Spleen (tissue), 13 donors: ENCODE measurements at places on chromosomes 13 and 19. TPM values are rescaled to one million over a fixed set of nuclear protein-coding genes. Genes with fewer than 3 reads are reported as not detected.

- peak; percentile 96 for DNase-seq
Measured at GRCh38 chr19:52171321-52172169, at the start of gene ZNF836. TSS of gene ZNF836 (minus strand) at chr19:52171621. CDS start at chr19:52168072, 3,549 bp downstream.

- DNase-seq, result no peak
Measured at GRCh38 chr13:39406688-39407087, 196.3 kb downstream of the LHFPL6 start.

GRCh38 chr13:87942205-87942604 lies 271.0 kb downstream of the SLITRK5 start:
- no peak for DNase-seq

GRCh38 chr13:36297366-36298338 lies at the start of gene CCDC169:
TSS of gene CCDC169 (minus strand) at chr13:36297814. CDS start at chr13:36297719, 95 bp downstream.
- peak; percentile 90 for DNase-seq

- DNase-seq, result no peak
Measured at GRCh38 chr13:58907347-58907746, 1256.4 kb downstream of the DIAPH3 start.

- DNase-seq, result no peak
Measured at GRCh38 chr13:27975564-27976361, 6.6 kb upstream of the CDX2 start.

- DNase-seq, result no peak
Measured at GRCh38 chr19:46480415-46480814, 9.1 kb upstream of the PNMA8A start.

DNA sequence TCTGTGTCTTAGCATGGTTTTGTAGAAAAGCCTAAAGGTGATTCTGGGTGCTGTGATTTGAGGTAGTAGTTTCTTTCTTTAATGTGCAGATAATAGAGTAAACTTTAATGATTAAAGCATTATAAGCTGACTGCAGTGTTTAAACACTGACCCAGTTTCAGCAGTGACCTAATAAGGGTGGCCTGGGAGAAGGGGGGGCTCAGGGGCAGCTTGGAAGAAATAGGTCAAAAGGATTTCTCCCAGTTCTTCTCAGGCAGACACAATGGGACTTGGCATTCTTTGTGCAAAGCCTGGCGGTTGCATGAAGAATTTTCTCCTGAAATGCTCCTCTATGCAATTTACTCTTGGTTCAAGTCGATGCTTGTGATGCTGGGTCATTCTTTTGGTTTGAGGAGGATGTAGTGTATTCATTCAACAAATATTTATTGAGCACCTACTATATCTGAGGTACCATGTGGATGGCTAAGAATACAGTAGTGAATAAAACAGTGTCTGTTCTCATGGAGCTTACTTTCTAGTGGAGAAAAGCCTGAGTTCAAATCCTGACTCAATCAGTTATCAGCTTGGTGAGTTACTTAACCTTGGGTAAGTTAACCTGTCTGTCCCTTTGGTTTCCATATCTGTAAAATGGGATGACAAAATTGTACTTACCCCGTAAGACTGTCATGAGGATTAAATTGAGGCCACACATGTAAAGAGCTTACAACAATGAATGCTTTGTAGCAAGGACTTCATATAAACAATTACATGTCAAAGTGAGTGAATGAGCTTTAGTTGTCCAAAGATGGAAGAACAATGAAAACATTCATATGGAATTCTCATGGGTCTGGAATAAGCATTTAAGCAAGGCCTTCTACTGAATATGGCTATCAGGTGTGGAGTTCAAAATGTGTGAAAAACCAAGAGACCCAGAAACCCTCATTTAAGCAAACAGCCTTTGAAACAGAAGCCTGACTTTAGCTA lies 210.2 kb downstream of the KCNRG start:
- DNase-seq, result no peak

DNA sequence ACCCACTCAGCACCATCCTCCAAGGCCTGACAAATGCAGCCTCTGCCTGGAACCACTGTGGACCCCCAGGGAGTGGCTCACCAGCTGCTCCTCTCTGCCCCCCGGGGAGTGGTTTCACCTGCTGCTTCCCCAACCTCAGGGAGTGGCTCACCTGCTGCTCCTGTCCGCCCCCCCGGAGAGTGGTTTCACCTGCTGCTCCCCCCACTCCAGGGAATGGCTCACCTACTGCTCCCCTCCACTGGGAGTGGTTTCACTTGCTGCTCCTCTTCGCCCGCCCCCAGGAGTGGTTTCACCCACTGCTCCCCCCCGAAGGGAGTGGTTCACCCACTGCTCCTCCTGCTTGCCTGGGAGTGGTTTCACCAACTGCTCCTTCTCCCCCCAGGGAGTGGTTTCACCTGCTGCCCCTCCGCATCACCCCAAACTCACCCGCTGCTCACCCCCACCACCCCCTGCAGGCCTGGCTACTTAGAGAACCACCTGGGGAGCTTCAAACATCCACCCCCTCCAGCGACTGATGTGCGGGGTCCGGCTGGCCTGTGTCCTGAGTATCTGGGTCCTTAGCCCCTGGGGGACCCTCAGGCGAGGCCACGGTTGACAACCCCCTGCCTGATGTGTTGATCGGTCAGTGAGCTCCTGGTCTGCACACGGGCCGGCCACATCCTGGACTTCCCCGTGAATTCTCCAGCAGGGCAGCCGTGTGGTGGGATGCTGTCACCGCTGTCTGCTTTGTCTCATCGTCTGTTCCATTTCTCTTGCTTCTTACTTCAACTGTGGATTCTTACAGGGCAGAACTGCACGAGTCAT lies 14.6 kb upstream of the TMEM255B start:
- peak; percentile 52 for DNase-seq

DNA sequence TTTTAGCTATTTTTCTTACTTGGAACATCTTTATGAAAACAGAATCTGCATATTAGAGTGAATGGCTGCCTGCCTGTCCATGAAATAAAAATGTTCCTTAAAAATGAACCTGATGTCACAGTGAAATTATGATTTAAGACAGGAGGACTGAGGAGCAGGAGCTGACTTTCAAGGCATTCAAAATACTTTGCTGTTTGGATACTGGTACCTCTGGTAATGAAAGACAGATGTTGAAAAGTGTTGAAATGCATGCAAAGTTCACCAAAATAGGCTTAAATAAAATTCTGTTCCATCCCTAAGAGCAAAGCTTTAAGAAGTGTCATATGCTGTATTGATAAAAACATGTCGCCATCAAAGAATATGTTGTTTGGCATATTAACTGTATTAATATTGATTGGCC lies 1.7 kb downstream of the ARHGEF7 start:
- no peak for DNase-seq

GRCh38 chr13:97142452-97142851 lies 79.7 kb upstream of the MBNL2 start:
- DNase-seq, result no peak

- DNase-seq, result peak; percentile 93
Measured at GRCh38 chr19:46614114-46614722, 10.7 kb downstream of the PTGIR start.

DNA sequence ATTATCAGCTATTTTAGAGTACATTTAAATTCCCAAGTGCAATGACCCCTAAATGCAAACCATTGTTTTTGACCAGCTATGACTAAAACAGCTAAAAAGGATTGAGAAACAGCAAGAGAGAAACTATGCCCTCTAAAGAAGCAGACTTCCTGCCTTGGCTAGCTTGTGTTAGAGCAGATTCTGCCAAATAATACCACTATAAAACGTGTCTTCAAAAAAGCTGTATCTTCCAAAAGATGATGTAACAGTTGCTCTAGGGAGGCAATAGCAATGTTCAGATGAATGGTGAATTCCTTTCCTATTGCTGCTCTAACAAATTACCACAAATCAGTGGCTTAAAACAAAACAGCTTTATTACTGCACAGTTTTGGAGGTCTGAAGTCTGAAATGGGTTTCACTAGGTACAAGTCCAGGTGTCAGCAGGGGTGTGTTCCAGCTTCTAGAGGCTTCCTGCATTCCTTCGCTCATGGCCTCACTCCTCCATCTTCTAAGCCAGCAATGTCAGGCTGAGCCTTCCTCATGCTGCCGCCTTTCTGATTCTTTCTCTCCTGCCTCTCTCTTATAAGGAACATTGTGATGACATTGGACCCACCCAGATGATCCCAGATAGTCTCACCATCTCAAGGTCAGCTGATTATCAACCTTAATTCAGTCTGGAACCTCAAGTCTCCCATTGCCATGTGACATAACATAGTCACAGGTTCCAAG lies 84.5 kb downstream of the LRRC63 start:
- no peak for DNase-seq

DNA sequence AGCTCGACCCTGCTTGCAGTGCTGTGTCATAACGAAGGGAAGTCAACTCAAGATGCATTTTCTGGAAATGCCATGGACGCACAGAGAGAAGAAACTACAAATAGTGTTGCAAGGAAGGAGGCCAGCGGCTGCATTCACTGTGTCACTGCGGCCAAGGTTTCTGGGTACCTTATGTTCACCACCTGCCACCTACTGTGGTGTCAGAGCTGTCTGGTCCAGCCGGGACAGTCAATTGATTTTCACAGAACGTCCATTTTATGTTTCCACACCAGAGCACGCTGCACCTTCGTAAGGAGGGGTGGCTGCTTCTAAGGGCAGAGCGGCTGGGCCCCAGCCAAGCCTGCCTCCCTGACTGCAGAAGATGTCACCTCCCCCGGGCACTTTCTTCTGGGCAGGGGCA lies 17.7 kb downstream of the TSHZ3 start:
- DNase-seq, result no peak

GRCh38 chr13:30718661-30719524 lies 16.4 kb upstream of the ALOX5AP start:
- DNase-seq, result no peak

DNA sequence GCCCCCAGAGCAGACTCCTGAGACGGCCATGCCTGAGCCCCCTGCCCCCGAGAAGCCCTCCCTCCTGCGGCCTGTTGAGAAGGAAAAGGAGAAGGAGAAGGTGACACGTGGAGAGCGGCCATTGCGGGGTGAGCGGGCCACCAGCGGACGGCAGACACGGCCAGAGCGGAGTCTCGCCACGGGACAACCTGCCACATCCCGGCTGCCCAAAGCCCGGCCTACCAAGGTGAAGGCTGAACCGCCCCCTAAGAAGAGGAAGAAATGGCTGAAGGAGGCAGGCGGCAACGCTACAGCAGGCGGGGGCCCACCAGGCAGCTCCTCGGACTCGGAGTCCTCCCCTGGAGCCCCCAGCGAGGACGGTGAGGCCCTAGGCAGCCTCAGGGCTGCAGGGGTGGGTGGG lies 24.1 kb downstream of the RRAS start:
- DNase-seq, result no peak

DNA sequence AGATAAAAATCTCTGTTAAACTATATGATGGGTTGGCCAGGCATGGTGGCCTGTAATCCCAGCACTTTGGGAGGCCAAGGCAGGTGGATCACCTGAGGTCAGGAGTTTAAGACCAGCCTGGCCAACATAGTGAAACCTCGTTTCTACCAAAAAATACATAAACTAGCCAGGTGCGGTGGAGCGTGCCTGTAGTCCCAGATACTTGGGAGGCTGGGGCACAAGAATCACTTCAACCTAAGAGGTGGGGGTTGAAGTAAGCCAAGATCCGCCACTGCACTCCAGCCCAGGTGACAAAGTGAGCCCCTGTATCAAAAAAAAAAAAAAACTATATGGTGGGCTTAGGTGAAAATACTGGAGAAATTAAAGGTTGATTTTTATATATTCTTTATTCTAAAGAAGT lies 11.3 kb downstream of the TBC1D4 start:
- no peak for DNase-seq

GRCh38 chr19:38869836-38870607 lies 8.1 kb downstream of the RINL start:
- DNase-seq, result peak; percentile 99

DNA sequence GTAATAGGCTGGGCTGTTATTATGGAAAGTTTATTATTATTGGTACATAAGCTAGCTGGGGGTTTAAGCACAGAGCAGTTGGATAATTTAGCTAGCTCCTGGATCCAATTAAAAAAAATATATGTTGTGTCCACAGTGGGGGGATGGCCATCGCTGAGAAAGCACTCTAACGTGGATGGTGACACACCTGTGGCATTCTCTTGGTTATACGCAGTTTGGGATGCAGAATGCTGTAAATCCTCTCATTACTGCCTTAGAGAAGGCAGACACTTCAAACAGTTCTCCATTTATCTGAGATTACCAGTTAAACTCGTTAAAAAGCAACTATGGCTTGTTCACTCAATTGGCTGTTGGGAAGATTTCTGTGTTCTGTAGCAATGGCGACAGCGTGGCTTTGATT lies 2.4 kb upstream of the ZNF536 start:
- DNase-seq, result no peak

DNA sequence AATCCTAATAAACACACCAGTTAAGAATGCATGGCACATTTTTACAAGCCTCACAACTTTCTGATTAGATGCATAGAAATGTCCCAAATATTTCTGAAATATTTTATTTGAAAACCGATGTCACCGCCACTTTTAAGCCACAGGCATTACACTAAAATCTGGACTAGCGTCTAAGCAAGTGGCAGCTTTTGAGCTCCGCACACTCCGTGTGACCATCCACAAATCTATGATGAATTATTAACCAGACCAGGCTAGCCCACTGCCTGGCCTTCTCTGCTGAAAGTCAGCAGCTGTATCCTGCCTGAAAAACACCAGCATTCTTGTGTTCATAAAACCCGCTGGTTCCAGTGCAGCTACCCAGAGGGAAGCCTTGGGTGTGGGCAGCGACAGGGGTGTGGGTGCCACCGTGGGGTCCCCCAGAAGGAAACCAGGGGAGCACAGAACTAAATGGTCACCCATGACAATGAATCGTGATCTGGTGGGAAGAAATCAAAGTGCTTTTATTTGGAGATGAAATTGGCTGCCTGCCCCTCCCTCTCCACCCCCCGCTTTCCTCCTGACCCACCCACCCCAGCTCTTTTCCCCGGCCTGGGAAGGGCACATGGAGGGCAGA lies 13.8 kb downstream of the RASA3 start:
- peak; percentile 56 for DNase-seq

GRCh38 chr13:98992355-98992754 lies 14.5 kb upstream of the DOCK9 start:
- DNase-seq, result no peak

- DNase-seq, result no peak
Measured at GRCh38 chr19:28367146-28367545, 845.8 kb downstream of the UQCRFS1 start.

GRCh38 chr13:21364916-21365315 lies 94.2 kb downstream of the ZDHHC20 start:
- no peak for DNase-seq

- DNase-seq, result no peak
Measured at GRCh38 chr13:66563076-66563475, 667.1 kb downstream of the PCDH9 start.

COMP gene
- not detected for total RNA-seq

SLITRK5 gene
- total RNA-seq, result not detected

SLC25A41 gene
- not detected for total RNA-seq

CCDC169 gene
- total RNA-seq, result not detected

PNMA8A gene
- 2.7 TPM for total RNA-seq

RPL18 gene
- 2,628 TPM for total RNA-seq

RPL18A gene
- 1,310 TPM for total RNA-seq

PRR19 gene
- total RNA-seq, result 0.46 TPM

YJEFN3 gene
- total RNA-seq, result 1.4 TPM

ZNF805 gene
- 25.3 TPM for total RNA-seq
